ENCODE measurements at places on chromosomes 5 and 9.

DNA sequence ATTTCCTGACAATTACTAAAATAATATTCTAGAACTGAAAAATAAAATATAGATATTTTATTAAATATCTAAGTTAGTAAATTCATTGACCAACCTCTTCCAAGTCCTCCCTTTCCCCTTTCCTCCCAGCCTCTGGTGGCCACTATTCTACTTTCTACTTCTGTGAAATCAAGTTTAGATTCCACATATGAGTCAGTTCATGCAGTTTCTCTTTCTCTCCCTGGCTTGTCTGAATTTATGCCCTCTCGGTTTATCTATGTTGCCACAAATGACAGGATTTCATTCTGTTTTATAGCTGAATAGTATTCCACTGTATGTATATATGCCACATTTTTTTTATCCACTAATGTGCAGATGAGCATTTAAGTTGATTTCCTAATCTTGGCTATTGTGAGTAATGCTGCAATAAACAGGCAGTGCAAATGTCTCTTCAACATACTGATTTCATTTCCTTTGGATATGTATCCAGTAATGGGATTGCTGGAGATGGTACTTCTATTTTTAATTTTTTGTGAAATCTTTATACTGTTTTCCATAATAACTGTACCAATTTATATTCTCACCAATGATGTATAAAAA lies 52.3 kb downstream of the WDR36 start:
- DNase-seq = no peak

GRCh38 chr9:131639769-131640437 lies 94.6 kb downstream of the PRRT1B start:
- DNase-seq = no peak

- no peak for DNase-seq
Observed at GRCh38 chr5:165805756-165806155, 2300.3 kb downstream of the MAT2B start.

GRCh38 chr9:96044401-96044800 lies 168.9 kb downstream of the ERCC6L2 start:
- no peak for DNase-seq

- no peak for DNase-seq
Observed at GRCh38 chr9:92504881-92505280, 22.6 kb upstream of the ASPN start.

- no peak for DNase-seq
Observed at GRCh38 chr9:129801504-129801903, 1.5 kb upstream of the TOR1B start.

DNA sequence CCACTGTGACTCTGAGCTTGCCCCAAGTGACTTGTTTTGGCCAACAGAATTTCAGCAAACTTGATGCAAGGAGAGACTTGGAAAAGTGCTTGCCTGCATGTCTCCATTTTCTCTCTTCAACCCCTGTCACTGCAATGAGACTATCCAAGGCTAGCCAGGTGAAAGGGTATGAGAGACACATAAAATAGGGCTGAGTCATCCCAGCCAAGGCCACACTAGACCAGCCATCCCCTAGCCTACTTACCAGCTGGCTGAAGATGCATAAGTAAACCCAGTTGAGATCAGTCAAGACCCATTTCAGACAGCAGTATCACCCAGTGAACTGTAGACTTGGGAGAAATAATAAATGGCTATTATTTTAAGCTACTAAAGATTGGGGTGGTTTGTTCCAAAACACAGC lies 52.9 kb upstream of the VLDLR start:
- no peak for DNase-seq

Measured in NB4 (cell line).